Urinary bladder (tissue), 4 donors: ENCODE measurements at places on chromosomes 2 and 18. TPM values are rescaled to one million over a fixed set of nuclear protein-coding genes. Genes with fewer than 3 reads are reported as not detected.

DNA sequence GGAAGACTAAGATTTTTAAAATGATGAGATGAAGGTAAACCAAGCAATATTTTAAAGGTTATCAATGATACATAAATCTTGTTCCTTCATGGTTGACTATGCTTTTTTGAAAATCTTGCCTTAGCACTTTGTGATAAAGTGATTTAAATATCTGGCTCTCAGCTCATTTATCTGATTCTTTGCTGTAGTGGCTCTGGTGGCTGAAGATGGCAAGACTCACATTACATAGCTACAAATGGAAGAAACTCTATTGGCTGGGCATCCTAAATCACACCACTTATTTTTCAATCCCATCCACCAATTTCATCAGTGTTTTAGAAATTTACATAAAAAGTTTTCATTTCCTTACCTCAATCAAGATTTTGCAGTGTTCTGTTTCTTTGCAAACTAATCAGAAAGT, 16.6 kb upstream of the APCDD1 start:
- no peak for DNase-seq

- no peak for DNase-seq
Measured at GRCh38 chr18:39058386-39059000, 1492.9 kb upstream of the CELF4 start.

Gene ATIC
- 28.9 TPM for total RNA-seq

DNA sequence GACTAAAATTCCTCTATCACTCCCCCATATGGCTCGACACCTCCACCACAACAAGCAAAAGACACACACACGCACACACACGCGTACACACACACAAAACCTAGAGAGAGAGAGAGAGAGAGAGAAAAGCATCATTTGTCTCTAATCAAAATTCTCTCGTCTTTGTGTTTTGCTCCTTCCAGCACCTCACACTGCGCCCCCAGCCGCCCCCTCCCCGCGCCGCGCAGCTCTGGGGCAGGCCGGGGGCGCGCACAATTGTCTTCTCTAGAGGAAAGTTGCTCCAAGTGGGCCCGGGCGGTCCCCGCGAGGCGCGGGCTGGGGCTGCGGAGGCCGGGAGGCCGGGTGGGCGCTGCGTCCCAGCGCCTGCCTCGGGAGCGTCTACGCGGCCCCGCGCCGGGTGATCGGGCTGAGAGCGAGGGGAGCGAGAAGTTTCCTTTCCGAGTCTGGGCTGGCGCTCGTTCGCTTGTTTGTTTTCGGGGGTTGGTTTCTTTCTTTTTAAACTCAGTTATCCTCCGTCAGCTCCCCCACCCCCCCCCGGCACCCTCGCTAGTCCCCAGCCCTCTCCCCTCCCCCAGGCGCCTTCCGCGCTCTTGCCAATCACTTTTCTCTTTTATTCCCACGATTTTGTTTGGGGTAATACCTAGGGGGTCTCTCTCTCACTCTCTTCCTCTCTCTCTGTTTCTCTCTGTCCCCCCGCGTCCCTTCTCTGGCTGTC, 4.1 kb downstream of the ZEB2 start:
- no peak for DNase-seq

Gene SPOPL
- 49.2 TPM for total RNA-seq

Gene CTDSP1
- 66.2 TPM for total RNA-seq

DNA sequence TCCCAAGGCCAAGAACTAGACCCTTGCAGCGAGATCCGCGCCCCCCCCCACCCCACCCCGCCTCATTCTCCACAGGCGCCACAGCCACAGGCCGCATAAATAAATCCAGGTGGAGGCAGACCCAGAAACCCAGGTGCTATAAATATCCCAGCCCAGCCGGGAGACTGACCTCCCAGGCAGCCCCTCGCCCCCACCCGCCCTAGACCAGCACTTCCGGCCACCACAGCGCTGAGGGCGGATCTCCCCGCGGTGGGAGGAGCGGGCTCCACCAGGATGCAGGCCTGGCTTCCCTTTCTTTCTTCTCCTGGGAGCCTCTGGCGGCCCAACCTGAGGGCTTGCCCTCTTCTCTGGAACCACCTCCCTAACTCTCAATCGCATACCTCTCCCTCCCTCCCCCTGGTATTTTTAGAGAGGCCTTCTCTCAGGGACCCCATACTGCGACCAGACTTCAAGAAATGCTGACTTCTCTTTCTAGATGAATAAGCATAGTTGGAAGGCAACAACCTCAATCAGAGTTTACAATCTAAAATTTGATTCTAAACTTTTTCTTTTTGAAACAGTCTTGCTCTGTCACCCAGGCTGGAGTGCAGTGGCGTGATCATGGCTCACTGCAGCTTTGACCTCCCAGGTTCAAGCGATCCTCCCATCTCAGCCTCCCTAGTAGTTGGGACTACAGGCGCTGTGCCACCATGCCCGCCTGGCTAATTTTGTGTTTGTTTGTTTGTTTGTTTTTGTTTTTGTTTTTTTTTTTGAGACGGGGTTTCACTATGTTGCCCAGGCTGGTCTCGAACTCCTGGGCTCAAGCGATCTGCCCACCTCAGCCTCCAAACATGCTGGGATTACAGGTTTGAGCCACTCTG, 55.0 kb downstream of the PKDCC start:
- DNase-seq: no peak

GRCh38 chr18:69956665-69957620, 9.3 kb upstream of the CD226 start:
- DNase-seq: no peak

DNA sequence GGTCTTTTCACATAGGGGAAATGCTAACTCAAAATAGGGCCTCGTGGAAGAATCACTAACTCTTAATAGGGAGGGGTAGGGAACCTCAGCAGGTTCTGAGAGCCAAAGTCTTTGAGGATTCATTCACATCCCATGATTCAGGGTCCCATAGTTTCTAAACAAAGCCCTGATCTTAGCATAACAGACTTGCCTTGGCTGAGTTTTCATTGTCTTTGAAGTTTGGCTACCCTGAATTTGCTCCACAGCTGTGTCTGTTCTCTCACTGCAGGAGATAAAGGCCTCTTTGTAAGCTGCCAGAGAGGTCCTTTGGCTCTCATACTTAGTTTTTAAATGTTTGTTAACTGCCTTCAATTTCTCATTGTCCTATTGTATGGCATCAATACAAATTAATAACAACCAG, 54.5 kb downstream of the ZDBF2 start:
- no peak for DNase-seq

DNA sequence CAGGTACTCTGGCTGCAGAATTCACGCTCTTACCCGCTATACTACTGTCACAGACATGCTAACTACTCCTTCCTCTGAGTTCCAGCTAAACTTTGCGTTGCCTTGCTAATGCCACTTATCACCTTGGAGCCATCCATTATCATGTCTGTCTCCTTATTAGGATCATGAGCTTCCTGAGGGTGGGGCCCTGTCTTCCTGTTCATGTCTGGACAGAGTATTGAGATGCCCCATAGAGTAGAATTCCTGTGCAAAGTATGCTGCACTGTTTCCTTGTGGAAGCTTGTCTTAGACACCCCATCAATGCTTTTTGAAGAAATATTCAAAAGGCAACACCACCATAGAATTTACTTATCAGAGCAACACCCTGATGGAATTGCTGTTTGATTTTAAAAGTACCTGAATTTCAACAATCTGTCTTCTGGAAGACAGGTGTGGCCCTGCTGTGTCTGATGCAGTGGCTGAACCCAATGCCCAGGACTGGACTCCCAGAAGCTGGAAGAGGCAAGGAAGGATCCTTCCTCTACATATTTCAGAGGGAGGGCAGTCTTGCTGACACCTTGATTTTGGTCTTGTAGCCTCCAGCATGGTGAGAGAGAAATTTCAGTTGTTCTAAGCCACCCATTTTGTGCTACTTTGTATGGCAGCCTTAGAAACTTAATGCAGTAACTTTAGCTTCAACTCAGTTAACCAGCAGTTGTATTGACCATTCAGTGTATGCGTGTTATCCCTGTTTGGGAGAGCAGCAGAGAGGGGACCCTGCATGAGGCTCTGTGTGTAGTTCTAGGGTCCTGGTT, 5.6 kb downstream of the LAMA3 start:
- DNase-seq: no peak

DNA sequence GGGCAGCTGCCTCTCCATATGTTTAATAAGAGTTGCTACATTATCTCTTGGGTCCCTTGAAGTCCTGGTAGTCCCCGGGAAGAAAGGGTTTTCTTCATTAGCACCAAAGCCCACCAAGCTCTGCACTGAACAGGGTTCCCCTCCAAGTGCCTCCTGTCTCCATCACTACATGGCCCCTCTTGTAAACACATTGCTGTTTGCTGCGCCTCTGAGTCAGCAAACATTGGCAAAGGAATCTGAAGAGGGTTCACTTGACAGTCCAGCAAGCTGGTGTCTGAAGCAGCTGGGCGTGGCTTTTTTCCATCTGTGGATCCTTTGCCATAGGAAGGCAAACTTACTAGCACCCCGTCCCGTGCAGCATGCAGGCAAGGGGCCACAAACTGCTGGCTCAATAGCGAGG, 82.8 kb downstream of the TEX51 start:
- DNase-seq: no peak

- DNase-seq: no peak
Measured at GRCh38 chr2:155223781-155224406, 525.4 kb downstream of the KCNJ3 start.

Gene CDCA7
- total RNA-seq: 10.1 TPM

- peak; percentile 89 for DNase-seq
Measured at GRCh38 chr18:3447895-3448837, 1.8 kb upstream of the TGIF1 start.

- DNase-seq: no peak
Measured at GRCh38 chr18:11392292-11392691, 217.1 kb upstream of the SLC35G4 start.

DNA sequence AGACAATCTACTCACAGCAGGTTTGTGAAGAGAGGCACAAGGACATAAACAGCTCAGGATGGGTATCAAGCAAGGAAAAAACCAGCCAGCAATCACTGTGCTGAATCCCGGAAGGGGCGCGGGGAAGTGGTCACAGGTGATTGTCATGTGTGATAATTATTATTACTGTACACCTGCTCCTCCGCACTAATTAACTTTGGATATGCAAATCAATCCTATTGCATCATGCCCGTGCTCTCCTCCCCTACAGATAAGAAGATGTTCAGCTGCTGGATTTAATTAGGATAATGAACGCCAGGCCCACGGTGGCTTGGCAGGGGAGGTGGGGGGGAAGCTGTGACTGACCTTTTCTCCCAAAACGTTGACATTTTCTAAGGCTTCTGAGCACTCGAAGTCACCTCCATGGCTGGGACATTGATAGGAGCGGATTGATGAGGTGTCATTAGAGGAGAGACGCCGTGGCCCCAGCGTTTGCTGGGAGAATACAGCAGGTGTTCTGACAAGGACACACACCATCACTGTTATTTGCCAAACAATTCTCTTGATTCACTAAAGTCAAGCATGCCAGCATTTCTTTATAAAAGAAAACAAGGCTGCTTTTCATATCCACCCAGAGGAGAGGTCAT, 160.3 kb upstream of the VRK2 start:
- no peak for DNase-seq

DNA sequence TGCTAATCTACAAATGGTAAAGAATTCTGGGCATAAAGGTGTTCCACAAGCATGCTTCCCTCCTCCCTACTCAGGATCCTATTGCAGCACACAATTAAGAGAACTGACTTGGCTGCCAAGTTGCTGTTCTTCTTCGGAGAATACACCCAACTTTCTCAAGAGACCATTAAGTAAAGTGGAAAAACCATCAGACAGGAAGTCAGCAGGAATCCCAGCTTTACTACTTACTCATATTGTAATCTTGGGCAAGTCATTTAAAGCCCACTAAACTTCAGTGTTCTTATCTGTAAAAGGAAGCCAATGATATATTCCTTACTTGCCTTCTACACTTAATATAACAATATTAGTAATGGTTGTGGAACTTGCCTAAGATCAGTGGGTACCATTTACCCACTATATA, 37.8 kb downstream of the PSTPIP2 start:
- DNase-seq: no peak
